Neural crest cell (in vitro differentiated cells): ENCODE measurements at places on chromosomes 6 and 20. TPM values are rescaled to one million over a fixed set of nuclear protein-coding genes. Genes with fewer than 3 reads are reported as not detected.

The APOBEC2 gene
- not detected in 2 replicates for total RNA-seq

The THBS2 gene
- total RNA-seq, result 0.39 and 1.3 TPM in 2 replicates

DNA sequence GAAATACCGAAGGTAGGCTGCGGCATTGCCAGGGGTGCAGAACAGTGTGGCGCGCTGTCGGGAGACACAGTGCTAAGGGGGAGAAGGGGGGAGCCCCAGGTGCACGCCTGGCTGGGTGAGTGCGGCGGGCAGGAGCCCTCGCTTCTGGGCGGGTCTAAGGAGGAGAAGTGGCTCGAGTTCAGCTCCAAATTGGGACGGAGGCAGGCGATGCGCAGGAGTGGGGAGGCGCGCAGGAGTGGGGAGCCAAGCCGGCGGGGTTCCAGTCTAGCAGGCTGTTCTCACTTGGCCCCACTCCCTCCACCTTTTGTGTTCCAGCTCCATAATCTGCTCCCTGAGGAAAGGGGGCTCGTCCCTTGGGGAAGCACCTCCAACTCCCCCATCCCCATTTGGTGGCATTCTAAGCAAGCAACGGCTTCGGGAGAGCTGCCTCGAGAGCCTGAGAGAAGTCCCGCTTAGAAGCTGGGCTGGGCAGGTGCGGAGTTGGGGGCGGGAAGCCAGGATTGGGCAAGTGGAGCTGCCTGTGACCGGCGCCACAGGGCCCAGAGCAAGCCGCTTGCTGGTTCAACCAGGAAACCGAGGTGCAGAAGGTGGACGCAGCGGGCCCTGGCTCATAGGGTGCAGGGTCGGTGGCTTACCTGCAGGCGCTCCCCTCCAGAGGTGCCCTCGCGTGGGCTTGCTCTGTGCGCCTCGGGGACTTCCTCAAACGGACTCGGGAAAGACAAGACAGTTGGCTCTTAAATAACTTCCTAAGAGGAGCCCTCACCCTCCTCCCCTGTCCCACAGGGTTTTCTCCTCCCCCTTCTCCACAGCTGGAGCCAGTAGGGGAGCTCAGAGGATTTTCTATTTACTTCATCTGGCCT is at the start of gene F13A1:
TSS of gene F13A1 (minus strand) at position 711 of the 860 bp plus-strand sequence. CDS start 1,998 bp downstream, outside the sequence.
- DNase-seq, result no peak

GRCh38 chr20:1477896-1478490 is 11.3 kb upstream of the NSFL1C start:
- DNase-seq, result no peak

DNA sequence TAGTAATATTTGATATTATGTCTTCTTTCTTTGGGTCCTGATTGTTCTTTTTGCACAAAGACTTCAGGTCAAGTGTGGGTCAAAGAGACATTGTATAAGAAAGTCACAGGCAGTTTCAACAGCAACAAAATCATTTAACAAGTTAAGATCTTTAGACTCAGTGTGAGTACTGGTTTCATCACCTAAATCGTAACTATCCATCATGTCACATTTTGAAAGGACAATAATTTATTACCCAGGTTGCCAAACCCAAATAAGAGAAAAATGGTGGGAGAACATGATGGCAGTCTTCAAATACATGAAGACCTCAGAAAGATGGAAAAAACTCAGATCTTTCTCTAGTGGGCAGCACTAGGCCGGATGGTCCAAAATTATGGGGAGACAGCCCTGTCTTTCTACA is 55.5 kb upstream of the BCLAF1 start:
- DNase-seq, result no peak

GRCh38 chr6:32932132-32932868 is 8.5 kb downstream of the HLA-DMB start:
- no peak for DNase-seq

The PROKR2 gene
- not detected in 2 replicates for total RNA-seq

GRCh38 chr6:115131709-115132490 is 789.1 kb upstream of the HS3ST5 start:
- no peak for DNase-seq

DNA sequence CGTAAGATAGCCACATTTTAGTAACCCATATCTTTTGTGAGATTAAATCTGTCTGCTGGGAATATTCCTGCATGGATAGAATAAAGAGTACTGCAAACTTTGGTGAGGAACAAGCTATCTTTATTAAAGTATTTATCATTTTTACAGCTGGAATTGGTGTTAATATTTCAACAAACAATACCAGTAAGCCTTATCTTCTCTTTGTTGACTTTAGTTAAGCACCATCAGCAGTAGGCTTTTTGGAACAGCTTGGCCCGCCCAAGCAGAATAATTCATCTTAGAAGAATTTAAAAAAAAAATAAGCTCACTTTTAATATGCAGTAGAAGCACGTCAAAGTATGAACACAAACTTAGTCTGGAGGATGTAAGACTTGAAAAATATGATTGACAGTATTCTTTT is 917.8 kb upstream of the ADGRB3 start:
- DNase-seq, result no peak

The PFDN6 gene
- 54.9 and 61.4 TPM in 2 replicates for total RNA-seq

- DNase-seq, result no peak
These were observed 32.0 kb downstream of the KCNQ2 start for GRCh38 chr20:63440366-63440955.

The SRPK1 gene
- total RNA-seq, result 105 and 113 TPM in 2 replicates

- no peak for DNase-seq
These were observed 18.0 kb downstream of the NINL start for GRCh38 chr20:25567286-25567685.

The GJA1 gene
- 91.2 and 92.6 TPM in 2 replicates for total RNA-seq

DNA sequence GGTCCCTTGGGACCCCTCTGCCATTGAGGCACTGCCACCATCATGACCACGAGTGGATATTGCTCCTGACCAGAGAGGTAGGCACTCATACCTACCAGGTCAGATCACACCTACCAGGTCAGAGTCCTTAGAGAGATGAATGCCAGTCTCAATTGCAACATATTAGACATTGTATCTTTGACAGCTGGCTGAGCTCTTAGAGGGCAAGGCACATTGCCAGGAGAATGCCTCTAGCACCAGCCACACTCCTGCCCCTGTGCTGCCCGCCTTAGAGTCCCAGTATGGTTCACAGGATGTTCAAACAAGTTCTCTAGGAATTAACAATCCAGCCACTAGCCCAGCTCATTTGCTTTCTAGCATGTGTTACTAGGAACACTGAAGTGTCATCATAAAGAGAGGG is 65.9 kb downstream of the TMEM244 start:
- no peak for DNase-seq

- DNase-seq, result peak; percentile 29
These were observed 703 bp downstream of the SNX9 start for GRCh38 chr6:157823528-157824370.

- DNase-seq, result no peak
These were observed 155.8 kb downstream of the TSHZ2 start for GRCh38 chr20:53128004-53128403.

DNA sequence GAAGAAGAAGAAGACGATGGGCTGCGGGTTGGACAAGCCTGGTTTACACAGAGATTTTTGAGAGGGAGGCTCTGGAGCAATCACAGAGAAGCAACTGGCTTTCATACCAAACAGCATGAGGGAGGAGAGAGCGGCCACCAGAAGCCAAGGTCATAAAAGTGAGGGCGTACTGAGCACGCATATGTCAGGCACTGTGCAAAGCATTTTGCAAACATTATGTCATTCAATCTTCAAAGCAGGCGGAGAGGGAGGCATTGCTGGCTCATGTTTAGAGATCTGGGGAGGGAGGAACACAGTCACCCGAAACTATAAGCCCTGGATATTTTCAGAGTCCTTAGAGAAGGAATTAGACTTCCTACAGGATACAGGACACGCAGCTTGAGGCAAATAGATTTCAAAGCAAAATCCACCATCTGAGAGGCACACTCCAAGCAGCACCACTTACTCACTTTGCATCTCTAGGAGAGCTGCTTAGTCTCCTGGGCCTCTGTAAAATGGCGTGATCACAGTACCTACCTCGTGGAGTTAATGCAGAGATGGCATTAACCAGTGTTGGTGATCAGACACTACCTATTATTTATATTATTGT is 24.6 kb downstream of the RAMACL start:
- no peak for DNase-seq

DNA sequence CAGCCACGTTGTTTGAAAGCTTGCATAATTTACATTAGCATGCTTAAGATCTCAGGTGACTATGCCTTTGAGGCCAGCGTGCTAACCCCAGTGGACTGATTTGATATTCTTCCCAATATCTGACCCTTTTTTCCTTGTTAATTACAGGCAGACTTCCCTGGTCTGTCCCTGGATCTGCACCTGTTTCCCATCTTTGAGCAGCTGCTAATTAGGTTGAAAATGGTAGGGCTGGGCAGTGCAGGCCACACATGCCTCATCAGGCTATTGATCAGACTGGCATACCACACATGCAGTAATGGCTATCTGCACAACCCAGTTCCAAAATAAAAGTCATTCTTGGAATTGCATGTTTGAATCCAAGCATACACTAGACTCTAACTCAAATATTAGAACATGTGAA is 164.3 kb upstream of the TFAP2D start:
- no peak for DNase-seq

DNA sequence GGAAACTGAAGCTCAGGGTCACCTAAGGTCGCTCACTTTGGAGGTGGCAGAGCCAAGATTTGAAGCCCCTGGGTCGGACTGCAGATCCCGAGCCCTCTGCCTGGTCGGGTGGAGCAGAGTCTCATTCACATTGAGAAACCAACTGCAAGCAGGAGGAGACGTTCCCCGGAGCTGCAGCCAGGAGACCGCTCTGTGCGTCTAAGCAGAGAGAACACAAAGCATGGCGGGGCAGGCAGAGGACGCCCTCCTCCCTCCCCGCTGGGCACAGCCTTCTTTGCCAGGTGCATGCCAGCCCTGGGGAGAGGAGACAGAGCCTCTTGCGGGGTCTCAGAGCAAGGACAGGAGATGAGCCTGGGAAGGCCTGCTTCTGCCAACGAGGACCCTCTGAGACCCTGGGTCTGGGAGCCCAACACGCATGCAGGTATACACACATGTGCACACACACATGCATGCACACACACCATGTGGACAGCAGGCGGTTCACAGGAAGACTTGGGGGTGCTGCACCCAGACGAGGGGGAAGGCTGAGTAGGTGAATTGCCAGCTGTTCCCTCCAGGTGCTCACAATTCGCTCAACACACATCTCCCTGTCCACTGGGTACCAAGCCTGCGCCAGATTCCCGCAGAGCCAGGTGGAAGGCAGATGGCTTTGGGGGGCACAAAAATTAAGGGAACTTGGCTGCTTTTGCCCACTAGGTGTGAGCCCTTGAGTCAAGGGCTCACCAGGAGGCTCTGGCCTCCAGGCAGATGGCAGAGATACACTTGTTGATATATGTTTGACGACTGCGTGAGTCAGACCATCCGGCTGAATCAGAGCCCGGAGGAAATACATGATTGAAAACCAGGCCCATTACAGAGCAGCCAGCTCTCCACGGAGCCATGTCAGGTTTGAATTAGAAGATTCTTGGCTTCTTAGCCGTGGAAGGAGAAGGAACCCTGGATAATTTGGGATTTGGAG is 5.5 kb upstream of the NTSR1 start:
- no peak for DNase-seq

DNA sequence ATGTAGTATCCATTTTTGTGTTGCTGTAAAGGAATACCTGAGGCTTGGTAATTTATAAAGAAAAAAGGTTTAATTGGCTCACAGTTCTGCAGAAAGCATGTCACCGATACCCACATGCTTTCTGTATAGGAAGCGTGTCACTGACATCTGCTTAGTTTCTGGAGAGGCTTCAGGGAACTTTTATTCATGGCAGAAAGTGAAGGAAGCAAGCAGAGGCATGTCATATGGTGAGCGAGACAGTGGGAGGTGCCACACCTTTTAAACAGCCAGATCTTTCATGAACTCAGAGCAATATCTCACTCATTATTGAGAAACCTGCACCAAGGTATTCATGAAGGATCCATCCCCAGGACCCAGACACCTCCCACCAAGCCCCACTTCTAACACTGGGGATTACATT is 3.5 kb downstream of the SUMO4 start:
- DNase-seq, result no peak

The KCNQ5 gene
- total RNA-seq, result 1.2 and 1.5 TPM in 2 replicates

The ADGRB3 gene
- total RNA-seq, result 5.0 and 5.1 TPM in 2 replicates

GRCh38 chr20:32019563-32020463 is 9.6 kb downstream of the CCM2L start:
- no peak for DNase-seq

DNA sequence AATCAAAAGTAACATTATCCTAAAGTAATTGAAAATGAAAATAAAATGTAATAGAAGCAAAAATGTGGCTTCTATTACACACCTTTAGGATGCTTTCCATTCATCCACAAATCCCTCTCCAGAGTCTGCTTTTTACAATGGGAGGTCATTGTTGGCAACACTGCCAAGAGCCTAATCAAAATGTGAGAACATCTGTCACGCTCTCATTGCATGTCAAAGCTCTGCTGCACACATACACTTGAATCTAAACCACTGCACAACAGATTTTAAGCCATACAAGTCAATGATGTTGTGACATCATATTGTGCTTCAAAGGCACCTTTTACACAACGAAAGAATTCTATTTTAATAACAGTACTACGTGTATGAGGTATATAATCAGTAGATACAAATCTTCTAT is 82.1 kb downstream of the PREP start:
- no peak for DNase-seq

The B3GALT4 gene
- 2.0 and 2.8 TPM in 2 replicates for total RNA-seq
